ENCODE measurements at places on chromosomes 7 and 10.

- no peak for DNase-seq
These were observed 38.2 kb upstream of the CCDC3 start for GRCh38 chr10:13039761-13040160.

GRCh38 chr10:62054830-62055229 is 153.3 kb downstream of the ARID5B start:
- no peak for DNase-seq

GRCh38 chr10:15791816-15792524 is 68.3 kb downstream of the MINDY3 start:
- peak; percentile 22 for DNase-seq

DNA sequence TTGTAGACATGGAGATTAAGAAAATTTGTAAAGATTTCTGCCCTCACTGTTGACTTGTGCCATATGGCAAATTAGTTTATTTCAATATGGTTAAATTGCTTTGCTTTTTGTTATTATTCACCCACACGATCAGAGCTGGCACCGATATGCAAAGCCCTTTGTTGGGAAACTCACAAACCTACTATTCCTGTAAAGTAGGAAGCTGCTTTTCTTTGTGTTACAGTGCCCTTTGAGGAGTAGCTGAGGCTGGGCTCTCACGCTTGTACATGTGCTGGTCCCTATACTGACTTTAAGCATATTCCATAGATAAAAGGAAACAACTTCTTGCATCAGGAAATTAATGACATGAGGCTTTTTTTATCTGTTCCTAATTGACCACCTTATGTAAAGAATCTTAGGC is 17.6 kb upstream of the AOAH start:
- no peak for DNase-seq

DNA sequence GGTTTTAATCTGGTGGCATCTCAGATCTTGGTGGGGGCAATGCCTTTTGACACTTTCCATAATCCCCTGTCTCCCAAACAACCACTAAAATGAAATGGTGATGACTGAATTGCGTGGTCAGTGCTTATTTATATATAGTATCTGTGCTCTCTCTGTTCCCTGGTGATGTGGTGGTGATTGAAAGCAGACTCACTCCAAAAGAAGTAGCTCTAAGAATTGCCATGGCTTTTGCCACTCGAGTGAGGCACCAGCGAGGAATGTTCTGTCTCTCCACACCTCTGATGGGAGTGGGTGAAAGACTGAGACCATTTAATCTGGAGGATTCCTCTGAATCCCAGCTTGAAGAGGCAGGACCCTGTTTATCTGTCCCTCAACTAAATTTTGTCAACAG is 2.8 kb downstream of the DUSP5 start:
- DNase-seq: peak; percentile 76

GRCh38 chr10:69009360-69009759 is 20.8 kb downstream of the KIFBP start:
- no peak for DNase-seq

DNA sequence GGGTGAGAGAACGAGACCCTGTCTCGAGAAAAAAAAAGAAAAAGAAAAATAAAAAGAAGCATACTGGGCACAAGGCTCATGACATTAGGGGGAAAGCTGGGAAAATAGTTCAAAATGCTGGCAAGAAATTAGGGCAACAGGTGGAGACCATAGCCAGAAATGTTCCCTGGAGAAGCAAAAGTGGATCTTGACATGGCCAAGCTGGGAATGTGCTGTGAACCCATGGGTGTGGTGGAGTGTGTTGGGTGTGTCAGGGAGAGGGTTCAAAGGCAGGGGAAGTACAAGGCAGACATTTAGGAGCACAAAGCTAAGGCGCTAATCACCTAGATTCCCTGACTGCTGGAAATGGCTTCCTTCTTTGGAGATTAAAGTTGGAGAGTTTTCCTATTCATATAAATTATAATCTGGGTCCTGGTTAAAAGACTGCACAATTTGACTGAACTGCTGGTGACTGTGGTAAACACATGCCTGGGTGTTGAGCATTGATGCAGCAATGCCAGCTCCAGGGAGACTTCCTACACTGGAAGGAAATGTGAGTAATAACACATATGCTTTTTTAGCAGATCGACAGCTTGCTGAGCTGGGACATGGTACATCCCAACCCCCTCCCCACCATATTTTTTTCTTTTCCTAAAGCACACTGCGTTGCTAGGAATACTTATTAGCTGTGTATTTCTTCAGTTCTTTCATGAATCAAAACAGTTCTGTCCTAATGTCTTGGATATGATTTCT is 70.1 kb upstream of the ARHGAP21 start:
- peak; percentile 15 for DNase-seq

DNA sequence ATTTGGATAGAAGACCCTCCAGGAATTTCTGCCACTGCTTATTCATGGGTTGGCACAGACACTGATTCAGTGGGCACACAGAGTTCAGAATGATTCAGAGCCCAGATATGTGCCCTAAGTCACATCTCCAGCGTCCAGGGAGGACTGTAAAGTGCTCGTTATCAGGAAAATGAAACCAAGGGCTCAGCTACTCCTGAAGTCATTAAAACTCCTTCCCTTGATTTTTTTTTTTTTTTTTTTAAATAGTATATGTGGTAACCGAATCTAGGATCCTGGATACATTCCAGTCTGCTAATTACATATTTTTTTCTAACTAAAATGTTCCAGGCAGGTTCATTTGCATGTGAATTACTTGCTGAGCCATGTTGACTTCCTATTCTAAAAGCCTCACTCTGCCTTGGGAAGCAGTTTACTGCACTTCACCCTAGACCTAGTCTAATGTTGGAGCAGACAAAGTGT is 34.7 kb downstream of the MET start:
- peak; percentile 66 for DNase-seq

DNA sequence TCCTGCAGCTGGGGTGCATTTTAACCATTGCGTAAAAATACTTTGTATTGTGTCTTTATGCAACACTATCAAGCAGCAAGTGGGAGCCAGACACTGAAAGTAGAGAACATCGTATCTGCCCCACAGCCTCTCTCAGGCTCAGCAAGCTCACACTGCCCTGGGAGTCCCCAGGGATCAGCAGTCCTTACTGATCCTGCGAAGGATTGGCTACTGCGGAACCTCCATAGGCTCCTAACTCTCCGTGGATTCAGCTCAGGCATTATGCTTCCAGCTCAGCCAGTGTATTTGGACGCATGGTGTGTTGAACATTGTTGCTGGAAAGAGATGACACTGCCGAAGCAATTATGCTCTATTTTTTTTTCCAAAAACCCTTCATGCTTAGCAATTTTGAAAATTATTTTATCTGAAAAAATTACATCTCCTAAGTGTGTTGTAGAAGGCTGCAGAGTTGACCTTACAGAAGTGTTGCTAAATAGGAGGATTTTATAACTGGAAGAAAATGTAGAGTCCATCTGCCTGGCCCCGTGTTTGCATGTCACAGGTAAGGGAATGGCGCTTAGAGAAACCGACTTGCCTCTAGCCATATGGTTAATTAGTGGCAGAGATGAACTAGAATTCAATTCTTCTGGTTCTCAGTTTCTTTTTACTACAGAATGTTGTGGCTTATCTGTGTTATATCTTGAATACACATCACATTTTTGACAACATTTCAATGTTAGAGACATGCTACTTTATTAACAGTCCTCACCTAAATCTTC is 276.4 kb upstream of the COBL start:
- DNase-seq: no peak

DNA sequence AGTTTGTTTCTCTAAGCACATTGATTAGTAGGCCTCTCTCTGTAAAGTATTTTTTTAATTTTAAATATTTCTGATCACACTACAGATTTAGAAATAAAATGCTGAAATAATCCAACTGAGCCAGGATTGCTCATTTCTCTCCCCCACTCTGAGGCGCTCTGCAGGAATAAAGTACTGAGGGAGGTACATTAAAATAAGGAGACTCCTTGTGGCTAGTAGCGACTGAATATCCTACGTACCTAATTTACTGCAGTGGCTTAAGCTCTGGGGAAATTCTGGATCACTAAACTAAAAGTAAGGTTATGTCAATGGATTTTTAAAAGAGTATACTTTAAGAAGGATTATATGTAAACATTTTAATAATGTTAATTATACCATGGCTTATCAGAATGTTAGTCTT is 75.2 kb downstream of the RTKN2 start:
- no peak for DNase-seq

DNA sequence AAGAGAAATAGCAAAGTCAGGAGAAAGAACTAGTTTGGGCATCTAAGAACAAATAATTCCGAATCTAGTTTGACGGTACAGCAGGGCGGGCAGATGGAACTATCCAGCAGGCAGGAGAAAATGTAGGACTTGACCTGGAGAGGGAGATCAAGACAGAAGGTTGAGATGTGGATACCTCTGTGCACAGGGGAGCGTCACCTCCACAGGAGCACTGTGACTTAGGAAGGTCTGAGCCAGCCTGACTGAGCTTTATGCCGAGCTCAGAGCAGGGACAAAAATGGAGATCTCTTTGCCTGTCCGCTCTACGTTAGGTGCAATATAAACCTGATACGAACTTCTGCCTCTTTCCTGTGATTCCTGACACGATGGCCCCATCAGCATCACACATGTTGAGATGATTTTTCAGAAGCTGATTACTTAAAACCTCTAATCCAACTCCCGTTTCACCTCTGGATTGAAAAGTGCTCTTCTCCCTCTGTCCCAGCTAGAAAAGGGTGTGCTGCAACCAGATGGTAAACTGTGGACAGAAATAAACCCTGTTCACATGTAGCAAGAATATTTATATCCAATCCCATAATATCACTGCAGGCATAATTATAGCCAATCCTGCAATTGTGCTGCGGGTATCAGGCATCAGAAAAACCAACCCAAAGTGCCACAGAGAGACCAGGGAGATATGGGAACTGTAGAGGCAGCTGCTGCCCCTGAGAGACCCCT is 13.6 kb upstream of the SORBS1 start:
- DNase-seq: no peak

- DNase-seq: no peak
These were observed 22.9 kb upstream of the DMTF1 start for GRCh38 chr7:87129332-87129731.

DNA sequence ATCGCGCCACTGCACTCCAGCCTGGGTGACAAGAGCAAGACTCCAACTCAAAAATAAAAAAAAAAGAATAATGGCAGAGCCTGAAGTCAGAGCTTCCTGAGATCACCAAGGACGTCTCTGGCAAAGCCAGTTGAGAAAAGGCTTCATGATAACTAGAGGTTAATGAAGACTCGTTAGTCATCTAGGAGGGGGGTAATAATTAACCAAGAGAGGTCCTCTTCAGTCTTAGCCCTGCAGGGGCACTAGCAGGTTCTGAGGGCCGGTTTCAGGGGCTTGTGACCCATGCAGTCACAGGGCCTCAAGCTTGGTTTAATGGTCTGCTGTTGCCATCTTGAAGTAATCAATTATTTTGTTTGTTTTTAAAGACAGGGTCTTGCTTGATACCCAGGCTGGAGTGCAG is 28.6 kb upstream of the PROSER2 start:
- no peak for DNase-seq

DNA sequence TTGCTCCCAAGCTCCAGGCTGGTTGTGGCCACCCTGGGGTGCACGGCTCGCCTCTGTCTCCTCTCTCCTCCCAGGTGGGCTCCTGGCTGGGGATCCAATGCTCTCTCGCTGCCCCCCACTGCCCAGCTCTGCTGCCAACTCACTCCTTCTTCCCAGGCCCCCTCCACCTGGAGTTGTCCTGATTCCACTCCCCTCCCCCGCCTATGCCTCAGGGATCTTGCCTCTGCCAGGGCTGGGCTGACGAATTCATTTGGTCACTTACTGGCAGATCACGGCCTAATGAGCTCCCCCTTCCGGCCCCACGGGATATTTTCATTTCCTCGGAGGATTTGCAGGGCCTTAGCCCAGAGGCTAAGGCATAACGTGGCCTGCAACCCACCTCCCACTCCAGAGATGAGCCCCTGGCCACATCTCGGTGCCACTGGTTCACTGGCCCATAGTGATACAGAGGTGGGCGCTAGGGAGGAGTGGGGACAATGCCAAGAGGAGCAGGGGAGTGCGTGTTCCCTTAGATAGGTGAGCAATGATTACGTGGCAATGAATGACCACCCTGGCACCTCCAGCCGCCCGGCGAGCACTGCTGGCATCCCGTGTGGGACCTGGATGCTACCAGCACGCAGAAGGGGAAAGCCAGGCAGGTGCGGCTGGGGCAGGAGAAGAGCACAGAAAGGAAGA is 344.6 kb upstream of the SHH start:
- peak; percentile 20 for DNase-seq

- DNase-seq: peak; percentile 36
These were observed 55.9 kb upstream of the KIAA1217 start for GRCh38 chr10:24153031-24153430.

- peak; percentile 6 for DNase-seq
These were observed 41.3 kb upstream of the HPSE2 start for GRCh38 chr10:99276848-99277486.

DNA sequence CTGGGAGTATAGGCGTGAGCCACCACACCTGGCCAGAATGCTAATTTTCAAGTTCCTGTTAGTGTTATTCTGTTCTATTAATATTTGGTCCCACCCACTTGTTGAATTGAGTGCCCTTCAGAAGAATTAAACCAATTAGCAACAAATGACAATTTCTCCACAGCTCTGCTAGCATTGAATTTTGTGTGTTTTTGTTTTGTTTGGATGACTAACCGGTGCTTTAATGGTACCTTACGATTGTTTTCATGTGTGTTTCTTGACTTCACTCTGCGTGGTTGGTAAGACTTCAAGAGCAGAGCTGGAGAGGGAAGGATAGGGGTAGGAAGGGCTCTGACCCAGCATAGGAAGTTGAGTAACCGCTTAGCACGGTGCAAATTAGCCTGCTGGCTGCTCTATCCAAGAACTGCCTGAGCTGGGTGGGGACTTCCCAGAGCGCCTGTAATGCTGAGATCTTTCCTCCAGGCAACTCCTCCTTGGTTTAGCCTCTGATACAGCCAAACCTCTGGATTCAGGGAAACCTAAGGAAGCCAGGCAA is 4.6 kb downstream of the ARPC1B start:
- DNase-seq: peak; percentile 87

GRCh38 chr10:5088703-5089261 is 5.4 kb upstream of the AKR1C3 start:
- no peak for DNase-seq

DNA sequence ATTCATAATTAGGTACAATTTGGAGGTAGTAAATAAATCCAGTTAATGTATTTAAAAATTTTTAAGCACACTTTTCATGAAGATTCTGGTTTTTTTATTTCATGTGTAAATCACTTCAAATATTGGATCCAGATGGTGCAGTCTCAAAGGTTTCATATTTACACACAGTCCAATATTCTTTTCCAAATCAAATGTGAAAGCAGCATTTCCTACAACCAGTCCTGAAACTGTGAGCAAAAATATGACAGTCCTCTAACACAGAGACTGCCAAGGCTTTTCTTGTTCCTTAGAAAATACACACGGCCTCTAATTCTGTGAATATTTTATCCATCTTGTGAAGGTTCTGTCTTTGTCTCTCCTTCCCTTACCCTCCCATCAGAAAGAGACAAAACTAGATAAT is 645.9 kb downstream of the ARL4A start:
- no peak for DNase-seq

- DNase-seq: peak; percentile 79
These were observed 17.8 kb downstream of the CELF2 start for GRCh38 chr10:11035301-11035991.

Data from astrocyte of the spinal cord (primary cell).